ENCODE measurements at places on chromosomes 5 and 9.

- no peak for DNase-seq
These were observed 107.4 kb downstream of the JAKMIP2 start for GRCh38 chr5:147675168-147675567.

GRCh38 chr9:116844621-116845020 lies 157.5 kb downstream of the TRIM32 start:
- DNase-seq, result no peak

- no peak for DNase-seq
These were observed 929 bp upstream of the PLPP6 start for GRCh38 chr9:4661165-4661564.

GRCh38 chr9:80094176-80094771 lies 522.5 kb downstream of the TLE4 start:
- DNase-seq, result no peak

GRCh38 chr9:130756037-130756436 lies 62.5 kb downstream of the EXOSC2 start:
- no peak for DNase-seq

- no peak for DNase-seq
These were observed 30.1 kb downstream of the KIAA1958 start for GRCh38 chr9:112516769-112517168.

- DNase-seq, result no peak
These were observed 4.9 kb upstream of the RARS1 start for GRCh38 chr5:168481330-168481788.

DNA sequence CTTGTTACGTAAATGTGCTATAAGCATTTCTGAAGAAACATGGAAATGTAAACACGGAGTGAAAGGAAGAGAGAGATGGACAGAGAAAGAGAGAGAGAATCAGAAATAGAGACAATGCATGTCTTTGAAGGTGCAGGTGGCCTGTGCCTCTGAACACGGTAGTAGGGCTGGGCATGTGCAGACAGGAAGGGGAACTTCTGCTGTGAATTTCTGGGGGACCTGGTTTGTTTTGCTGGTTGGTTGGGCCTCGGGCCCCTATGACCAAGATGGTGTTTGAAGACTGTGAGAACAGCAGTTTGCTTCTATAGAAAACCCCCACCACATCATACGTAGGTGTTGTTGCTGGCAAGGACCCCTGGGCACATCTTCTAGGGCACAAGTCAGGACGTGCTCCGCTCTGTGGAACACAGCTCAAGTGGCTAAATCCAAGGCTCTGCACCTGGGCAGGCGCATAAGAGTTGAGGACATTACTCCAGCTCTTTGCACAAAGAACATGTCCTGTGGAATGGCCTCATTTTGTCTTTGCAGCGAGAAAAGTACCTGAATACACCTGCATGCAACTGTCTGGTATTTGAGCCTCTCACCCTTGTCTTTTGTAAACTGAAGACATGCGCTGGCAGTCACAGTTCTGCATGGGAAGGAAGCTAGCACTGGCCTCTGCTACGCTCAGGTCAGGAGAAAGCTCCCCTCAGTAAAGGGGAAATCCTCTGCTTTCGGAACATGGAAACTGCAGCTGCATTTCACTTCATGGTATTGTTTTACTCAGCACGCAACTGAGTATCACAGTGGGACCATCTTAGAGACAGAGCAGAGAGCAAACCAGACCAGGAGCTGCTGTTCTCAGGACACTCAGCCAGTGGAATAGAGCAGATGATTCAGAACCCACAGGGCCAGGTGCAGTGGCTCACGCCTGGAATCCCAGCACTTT lies 2.7 kb downstream of the OR2V2 start:
- no peak for DNase-seq

- DNase-seq, result no peak
These were observed 13.9 kb downstream of the LHFPL2 start for GRCh38 chr5:78634634-78635033.

DNA sequence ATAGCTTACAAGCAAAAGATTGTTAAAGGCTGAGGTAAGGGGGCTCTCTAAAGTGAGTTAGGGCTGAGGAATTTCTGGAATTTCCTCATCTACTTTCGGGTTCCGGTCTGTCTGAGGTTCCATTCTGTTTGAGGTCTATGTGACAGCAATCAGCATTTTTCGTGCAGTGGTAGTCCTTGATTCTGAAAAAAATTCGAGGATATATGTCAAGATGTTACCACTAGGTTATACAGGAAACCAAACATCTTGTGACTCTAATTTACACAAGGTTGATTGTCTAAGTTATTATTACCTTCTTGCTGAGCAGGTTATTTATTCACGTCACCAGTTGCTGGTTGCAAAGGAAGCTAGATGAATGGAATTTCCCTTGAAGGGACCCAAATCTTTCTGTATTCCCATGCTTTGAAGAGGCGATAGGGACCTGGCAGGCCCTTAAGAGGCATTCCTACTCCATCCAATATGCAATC lies 35.2 kb downstream of the RLN2 start:
- no peak for DNase-seq

DNA sequence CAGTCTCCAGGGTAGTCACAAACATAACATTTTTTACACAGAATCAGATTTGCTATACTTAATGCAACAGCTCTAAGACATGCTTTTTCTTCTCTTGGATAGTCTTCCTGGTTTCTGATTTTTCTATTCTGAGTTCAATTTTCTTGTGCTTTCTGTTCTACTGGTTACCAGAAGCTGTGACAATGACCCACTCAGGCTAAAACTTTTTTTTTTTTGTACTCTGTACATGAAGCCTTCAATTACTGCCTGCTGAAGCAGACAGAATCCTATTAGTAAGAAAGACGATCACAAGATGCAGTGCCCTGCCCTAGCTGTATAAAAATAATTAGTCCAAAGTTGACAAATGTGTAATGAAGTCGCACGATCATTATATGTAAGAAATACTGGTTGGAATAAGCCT lies 231.1 kb upstream of the TBCA start:
- DNase-seq, result no peak

GRCh38 chr5:135025730-135026644 lies 8.0 kb downstream of the PITX1 start:
- DNase-seq, result no peak

GRCh38 chr5:35878079-35878478 lies 21.4 kb downstream of the IL7R start:
- DNase-seq, result no peak

- no peak for DNase-seq
These were observed 107.2 kb upstream of the SLIT3 start for GRCh38 chr5:169408171-169408570.

DNA sequence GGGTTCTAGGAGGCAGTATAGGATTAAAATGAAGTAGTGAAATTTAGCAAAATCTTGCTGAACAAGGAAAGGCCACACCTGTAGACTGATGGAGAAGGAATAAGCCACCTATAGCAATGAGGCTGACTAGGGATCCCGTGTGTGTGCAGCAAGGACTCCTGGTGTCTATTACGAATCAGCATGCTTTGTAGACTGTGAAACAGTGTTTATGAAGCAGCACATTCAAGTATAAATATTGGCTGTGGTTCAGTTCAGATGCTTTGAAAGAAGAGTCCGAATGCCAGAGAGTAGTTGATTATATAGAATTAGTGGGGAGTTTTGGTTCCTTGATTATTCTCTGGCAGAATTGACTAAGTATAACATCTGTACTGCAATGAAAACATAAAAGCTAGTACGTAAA lies 41.8 kb downstream of the CAST start:
- no peak for DNase-seq

GRCh38 chr9:34671307-34671706 lies 8.8 kb upstream of the CCL27 start:
- no peak for DNase-seq

DNA sequence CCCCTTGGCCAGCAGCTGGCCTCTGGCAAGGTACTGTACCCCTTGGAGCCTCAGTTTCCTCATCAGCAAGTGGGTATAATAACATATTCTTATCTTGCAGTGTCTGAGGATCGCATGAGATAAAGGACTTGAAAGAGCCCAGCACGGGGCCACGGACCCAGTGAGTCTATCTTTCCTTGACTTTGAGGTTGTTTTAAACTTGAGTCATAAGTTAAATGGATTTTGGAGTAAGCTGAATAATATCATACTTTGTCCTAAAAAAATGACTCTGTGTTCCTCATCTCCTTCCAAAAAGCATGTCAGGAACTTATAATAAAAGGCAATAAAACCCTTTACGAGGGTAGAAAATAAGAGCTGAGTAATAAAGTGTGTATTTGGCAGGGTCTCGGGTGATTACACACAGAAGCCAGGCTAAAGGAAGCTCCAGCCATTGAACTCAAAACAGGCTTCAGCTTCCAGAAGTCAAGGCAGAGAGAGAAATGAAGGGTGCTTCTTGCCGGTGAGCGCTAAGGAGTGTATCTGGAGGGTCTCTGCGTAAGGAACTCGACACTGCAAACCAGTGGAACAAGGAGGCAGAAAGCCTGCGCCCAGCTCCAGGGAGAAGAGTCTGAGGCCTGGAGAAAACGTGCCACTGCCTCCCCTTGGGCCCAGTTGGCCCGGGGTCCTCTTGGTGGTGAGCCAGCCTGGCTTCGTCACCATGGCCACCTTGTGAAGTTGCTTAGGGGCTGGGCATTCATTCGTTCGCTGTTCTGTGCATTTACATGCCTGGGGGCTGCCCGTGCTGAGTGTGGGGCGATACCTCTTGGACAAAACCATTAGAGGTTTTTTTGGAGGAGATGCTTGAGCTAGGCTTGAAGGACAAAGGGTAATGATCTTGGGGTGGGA lies 72.4 kb upstream of the PHYKPL start:
- DNase-seq, result no peak

DNA sequence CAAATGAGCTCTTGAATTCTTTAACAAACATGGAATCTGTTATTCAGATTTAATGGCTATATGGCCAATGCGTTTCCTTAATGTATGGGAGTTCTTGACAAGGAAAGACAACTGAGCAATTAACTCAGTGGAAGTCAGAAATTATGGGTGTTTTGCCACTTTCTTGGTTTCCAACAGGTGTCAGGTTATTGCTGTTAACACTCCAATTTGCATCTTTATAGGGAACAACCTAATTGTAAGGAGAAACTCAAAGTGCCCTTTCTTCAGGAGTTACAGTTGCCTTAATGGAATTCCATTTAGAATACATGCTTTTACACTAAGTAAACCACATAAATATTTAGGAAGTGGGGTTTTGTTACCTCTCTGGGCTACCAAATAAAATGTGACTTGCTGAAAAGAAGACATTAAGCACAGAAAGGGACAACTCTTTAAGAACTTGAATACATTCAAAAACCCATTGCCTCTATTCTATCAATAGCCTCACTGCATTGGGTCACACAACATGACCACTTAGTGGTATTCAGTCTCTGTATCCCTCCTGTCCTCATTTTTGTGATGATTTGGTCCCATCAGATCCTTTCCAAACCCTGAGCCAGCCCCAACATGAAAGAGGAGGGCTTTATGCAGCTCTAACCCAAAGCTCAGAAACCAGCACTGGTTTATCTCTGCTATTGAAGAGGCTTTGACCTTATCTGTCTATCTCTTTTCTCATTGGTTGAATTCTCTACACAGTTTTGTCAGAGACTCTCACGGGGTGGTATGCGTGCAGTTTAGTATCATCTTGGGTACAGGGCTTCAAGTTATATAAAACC lies 118.7 kb downstream of the EDIL3 start:
- DNase-seq, result no peak

DNA sequence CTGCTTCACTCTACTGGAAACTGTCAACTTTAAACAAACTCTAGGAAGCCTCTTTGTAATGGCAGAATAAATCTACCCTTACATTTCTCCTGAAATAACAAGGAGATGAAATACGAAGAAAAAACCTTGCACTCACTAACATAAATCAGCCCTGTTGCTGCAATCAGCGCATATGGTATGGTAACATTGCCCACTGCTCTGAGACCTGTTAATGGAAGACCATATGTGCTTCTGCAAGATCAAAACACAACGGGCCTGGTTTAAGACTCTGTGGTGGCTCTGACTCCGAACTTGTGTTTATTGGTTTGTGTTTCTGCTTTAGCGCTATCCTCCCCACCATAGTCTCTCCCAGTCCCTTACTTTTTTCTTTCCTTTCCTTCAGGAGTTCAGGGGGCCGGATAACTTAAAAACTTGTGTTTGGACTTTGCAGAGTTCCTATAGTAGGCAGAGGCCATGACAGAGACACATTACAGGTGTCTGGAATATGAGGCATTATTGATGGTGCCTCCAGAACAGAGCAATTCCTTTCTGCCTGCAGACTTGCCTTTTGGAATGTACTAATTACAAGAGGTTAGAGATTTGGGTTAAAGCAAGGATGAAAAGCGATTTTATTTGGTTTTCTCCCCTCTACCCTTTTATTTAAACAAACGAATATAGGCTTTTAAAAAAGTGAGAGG lies 110.8 kb downstream of the PSAT1 start:
- DNase-seq, result no peak

- DNase-seq, result no peak
These were observed 72.9 kb downstream of the ARSB start for GRCh38 chr5:78912085-78912771.

GRCh38 chr9:106878934-106879333 lies 16.0 kb downstream of the ZNF462 start:
- no peak for DNase-seq

GRCh38 chr9:90872835-90873294 lies 71.2 kb downstream of the SYK start:
- DNase-seq, result no peak

DNA sequence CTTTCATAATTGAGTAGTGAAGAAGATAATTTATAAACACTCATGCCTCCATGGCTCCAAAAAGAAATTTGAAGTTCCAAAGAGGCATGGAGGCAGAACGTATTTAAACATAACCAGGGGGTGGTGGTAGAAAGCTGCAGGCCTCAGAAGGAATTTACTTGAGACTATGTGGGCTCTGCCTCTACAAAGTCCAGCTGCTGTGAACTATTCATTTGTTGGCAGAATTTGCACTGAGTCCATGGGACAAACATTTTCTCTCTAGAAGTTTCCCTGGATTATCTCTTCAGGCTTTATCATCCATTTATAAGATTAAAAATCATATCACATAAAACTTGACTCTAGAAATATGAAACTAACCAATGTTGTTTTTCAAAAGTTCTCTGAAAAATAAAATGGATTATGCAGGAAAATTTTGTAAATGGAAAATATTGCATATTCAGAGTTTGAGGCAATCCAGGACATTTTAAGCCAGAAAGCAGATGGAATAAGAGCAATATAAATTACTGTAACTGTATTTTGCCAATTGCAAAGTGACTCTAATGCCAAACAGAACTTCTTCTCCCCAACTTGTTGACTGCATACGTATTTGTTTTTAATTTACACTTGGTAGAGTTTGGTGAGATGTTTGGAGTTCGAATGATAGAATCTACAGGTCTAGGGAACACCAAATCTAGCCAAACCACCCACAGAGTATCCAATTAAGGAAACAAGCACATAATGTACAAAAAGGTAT lies 258.2 kb downstream of the ENC1 start:
- DNase-seq, result no peak

- no peak for DNase-seq
These were observed 6.6 kb downstream of the CWC27 start for GRCh38 chr5:64775291-64775690.

All from stimulated activated CD8-positive, alpha-beta memory T cell treated with anti-CD3 and anti-CD28 coated beads, Interleukin-2, amount 100 ng/mL, for 48 hours (primary cell).